ENCODE measurements at places on chromosomes 5 and 9.

- DNase-seq, result no peak
Measured at GRCh38 chr9:4815381-4815956, 22.7 kb downstream of the RCL1 start.

DNA sequence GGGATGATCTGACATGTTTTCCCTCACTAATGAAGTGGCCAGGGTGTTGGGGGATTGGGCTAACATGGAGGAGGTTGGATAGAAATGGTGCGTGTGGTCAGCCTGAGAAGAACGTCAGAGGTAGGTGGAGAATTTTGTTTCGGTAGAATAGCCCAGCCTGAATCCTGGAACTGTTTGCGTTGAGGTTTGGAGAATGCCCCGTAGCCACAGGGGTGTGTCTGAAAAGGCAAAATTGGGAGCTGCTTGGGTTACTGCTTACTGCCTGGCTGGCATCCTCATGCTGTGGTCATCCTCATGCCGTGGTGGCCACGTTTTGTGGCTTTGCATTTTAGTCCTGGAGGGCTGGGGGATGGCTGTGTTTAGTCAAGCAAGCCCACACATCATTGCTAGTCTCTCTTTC is 236.9 kb downstream of the GOLPH3 start:
- DNase-seq, result no peak

DNA sequence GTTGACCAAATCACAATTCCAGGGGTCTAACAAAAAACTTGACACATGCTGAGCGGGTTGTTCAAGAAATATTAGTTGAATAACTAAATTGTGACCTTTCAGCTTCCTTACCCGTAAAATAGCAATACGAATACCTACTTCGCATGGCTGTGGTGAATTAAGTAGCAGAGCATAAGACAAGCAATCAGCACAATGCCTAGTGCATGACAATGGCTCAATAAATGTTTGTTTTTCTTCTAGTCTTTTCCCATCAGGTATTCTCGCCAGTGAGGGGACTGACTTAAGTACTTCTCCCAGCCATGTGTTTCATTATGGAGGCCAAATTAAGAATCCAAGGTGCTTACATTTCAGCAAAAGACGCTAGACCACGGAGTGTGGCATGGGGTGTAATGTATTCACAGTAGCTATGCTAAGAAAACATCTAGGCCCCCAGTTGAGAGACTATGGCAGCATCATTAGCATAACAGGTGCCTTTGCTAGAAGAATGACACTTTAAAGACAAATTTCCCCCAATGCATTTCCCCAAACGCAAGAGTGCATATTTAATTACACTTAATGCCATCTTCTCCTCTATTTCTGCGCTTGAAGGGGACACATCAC is 145.9 kb downstream of the ASTN2 start:
- no peak for DNase-seq

- DNase-seq, result no peak
Measured at GRCh38 chr9:8879284-8879683, 1079.7 kb upstream of the DMAC1 start.

- no peak for DNase-seq
Measured at GRCh38 chr5:77935506-77936364, 159.6 kb upstream of the TBCA start.

DNA sequence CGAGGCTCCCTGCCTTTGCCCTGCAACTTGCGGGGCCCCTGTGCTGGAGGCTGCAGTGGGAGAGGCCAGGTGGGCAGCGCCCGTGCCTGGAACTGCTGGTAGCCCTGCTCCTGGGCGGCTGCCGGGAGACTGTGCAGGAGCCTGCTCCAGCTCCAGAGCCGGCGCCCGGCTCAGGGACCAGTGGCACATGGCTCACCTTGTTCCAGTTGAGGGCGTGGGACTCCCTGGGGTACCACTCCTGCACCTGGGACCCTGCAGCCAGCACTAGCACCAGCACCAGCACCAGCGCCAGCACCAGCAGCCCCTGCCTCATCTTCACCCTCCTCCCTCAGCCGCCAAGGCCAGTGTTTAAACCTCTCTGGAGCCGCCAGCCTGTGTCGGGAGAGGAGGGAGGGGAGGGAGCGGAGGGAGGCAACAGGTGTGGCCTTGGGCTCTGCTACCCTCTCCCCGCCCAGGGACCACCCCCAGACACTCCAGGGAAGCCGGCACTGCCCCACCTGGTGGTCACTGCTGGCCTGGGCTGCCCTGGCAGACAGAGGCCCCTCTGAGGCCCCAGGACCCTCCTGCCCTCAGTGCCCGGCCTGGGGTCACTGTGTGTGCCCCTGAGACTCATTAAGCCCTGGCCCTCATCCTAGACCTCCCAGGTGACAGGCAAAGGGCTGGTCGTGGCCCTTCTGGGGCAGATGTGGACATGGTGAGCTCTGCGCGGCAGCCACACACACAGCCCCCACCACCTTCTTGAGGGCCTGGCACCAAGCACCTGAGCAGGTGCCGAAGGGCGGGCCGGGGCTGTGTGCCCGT is at the start of gene LCN10:
Gene LCN10 (minus strand): TSS at position 350 of the 801 bp plus-strand sequence. CDS start 37 bp downstream, at position 313.
- DNase-seq, result no peak

DNA sequence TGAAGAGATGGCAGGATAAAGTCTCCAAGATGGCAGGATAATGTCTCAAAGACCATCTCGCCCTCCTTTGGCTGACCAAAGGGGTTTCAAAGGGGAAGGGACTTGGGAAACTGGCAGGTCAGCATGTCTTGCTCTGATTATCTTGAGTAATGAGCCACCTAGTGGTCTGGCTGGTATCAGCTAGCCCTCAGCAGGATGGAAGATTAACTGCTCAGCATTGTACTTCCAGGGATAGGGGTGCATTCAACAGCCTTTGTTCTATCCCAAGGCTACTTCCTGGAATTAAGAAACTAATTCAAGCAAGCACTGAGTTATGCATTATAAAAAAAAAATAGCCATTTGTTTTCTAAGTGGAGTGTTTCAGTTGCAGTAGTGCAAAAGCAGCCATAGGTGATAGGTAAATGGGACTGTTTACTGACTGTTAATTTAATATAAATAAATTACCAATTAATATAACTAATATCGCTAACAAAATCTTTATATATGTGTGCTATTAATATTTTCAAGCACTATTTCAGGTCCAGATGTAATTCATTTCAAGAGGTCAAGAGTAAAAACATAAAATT is 555.5 kb downstream of the CDH9 start:
- no peak for DNase-seq

DNA sequence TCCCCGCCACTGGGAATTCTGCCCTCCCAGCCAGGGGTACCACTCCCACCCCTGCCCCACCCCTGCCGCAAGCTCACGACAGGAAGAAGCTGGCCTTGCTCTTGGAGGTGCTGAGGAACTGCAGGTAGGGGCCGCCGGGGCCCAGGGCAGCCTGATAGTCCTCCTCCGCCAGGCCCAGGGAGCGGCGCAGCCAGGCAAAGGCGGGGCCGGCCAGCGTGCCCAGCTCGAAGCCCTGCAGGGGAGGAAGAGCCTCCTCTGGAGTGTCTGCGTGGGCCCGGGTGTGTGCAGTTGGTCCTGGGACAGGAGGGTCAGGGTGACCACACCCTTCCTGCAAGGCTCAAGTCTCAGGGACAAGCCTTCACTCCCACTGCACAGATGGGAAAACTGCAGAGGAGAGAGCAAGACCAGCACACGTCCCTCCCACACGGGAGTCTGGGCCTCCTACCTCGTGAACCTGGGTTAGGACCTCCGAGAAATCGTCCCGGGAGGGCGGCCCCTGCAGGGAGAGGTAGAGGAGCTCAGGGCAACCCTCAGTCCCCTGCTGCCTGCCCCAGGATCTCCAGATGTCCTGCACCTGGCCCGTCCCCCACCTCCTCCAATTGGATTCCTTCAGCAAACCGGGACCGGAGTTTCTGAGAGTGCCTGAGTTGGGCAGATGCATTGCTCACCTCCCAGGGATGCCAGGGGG is 2.4 kb downstream of the PIP5KL1 start:
- DNase-seq, result no peak

- no peak for DNase-seq
Measured at GRCh38 chr5:9903801-9904200, 273.6 kb upstream of the TAS2R1 start.

GRCh38 chr5:82164977-82165713 is 113.0 kb downstream of the RPS23 start:
- no peak for DNase-seq

GRCh38 chr5:10250806-10251276 is 761 bp downstream of the CCT5 start:
- DNase-seq, result no peak

- DNase-seq, result no peak
Measured at GRCh38 chr5:7629561-7629960, 221.4 kb downstream of the CFAP90 start.

GRCh38 chr9:78923966-78924659 is 627.2 kb downstream of the PSAT1 start:
- DNase-seq, result no peak
